ENCODE measurements at places on chromosomes 4 and X. TPM values are rescaled to one million over a fixed set of nuclear protein-coding genes. Genes with fewer than 3 reads are reported as not detected.

GRCh38 chr4:67019686-67020437, 525.4 kb downstream of the CENPC start:
- no peak for DNase-seq

- DNase-seq = no peak
Measured at GRCh38 chr4:137156054-137156453, 376.2 kb downstream of the PCDH18 start.

- no peak for DNase-seq
Measured at GRCh38 chr4:113179996-113180395, 130.5 kb downstream of the ANK2 start.

- no peak for DNase-seq
Measured at GRCh38 chr4:7157666-7158065, 34.7 kb upstream of the SORCS2 start.

DAPP1 gene
- not detected for total RNA-seq

DNA sequence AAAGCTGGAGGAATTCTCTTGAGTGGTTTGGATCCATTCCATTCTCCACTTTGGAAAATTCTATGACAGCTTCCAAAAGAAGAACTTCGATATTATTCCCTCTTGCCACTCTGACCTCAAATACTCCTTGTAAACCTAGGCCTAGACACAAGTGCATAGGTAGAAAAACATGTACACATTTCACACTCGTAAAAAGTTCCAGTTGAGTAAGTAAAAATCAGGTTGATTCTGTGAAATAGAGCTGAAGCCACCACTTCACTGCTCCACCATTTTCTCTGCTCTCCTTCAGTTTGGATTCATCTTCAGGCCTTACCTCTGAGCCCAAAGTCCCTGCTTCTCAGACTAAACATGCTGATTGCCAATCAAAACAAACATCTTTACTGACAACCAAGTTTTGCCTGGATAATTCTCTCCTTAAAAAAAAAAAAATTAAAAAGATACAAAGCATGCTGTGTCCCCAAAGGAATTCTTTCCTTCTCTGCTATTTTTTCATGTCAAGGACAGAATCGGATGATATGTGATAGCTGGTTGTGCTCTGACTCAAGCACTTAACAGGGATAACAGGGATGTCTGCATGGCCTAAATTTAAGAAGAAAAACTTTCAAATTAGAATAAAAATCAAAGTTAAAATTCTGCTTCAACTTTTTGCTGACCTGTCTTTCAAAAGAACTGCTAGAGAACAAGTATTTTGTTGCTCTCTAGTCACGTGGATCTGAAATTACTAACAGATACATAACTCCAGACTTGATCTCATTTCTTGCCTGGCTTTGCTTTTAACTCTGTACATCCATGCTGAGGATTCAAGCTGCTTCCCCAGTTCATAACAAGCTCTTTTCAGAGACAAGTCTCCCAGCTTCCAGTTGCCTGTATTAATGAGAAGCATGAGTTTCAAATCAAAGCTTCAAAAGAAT, 420.9 kb upstream of the INTU start:
- DNase-seq = no peak

- no peak for DNase-seq
Measured at GRCh38 chrX:19593690-19594089, 78.4 kb upstream of the MAP3K15 start.

DNA sequence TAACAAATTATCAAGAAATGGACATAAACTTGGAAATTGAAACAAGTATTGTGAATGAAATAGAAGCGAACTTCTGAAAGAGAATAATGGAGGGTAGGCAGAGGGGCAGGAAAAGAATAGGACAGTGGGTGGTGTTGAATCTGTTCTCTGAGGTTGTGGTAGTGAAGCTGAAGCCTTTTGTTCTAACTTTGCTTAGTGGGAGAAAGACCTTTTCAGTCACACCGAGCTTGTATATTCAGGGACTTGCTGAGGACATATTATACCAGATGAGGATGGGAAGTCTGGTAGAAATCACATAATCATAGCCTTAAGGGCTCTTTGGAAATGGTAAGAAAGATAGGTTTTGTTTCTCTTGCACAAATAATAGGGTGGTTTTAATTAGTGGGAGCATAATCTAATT, 115.4 kb upstream of the NDST4 start:
- DNase-seq = no peak

ADH1B gene
- 111 TPM for total RNA-seq

DNA sequence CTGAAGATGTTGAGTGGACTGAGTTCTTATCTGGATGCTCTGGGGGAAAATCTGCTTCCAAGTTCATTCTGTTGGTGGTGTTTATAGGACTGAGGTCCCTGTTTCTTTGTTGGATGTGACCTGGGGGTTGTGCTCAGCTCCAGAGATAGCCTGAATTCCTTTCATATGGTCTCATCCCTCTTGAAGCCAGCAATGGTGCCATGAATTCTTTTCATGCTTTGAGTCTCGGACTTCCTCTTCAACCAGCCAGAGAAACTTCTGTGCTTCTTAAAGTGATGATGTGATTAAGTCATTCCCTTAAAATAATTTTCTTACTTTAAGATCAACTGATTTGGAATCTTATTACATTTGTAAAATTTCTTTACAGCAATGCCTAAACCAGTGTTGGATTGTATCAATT, 233.8 kb upstream of the UGT8 start:
- no peak for DNase-seq

DNA sequence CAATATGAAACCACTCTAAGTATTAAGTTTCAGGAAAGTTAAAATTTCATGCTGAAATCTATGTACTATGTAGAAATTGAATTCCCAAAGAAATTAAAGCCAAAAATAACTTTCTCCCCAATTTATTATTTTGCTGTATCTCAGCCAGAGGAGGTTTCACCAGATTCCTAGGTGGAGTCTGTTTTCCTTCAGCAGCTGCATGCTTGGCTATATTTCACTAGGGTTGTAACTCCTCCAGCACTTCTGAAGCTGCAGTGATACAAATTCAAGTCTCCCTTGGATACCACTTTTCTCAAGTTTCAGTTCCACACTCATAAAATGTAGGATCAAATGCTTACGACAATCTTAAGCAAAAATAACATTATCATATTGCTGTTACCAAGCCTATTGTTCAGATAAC, 41.2 kb upstream of the ZC4H2 start:
- no peak for DNase-seq

GRCh38 chr4:74692972-74693371, 101.4 kb downstream of the BTC start:
- DNase-seq = no peak

DNA sequence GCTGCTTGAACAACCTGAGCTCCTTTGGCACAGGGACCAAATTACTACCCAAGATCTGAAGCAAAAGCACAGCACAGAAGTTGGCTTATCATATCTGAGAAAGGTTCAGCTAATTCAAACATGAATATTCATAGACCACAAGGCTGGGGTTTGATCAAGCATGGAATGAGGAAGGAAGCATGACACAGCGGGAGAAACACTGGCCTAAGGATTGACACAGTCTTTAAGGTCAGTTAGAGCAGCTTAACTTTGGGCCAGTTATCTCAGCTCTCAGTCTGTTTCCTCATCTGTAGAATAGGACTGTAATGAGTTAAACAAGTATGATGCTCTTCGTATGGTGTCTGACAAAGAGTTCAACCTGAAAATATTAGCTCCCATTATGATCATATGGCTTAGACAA, 88.5 kb upstream of the CBR4 start:
- no peak for DNase-seq

- no peak for DNase-seq
Measured at GRCh38 chrX:2592279-2592678, 91.5 kb upstream of the DHRSX start.

QDPR gene
- 5.8 TPM for total RNA-seq

PDE5A gene
- 5.8 TPM for total RNA-seq

SPIN2A gene
- 0.12 TPM for total RNA-seq

DNA sequence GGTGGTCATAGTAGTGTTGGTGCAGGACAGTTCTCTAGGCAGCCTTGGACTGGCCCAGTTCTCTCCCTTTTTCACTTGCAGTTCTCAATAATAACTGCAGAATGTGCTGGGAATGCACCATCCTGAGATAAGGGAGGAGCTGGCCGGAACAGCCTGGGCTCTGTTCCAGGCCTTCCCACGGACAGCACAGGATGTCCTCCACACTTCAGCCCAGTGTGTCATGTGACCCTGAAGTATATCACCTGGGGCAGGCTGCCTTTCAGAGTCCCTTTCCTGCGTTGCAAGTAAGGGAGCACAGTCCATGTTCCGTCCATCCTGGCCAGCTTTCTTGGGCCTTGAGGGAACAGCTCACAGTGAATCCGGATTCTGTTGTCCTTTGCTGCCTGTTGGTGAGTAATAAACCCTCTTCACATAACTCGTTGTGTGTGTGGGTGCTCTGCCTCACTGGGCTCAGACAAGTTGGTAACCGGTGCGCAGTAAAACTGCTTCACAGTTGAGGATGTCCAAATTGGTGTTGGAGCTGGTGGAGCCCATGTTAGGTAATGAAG, 32.3 kb upstream of the BBS12 start:
- peak; percentile 72 for DNase-seq

PABPC4L gene
- total RNA-seq = 0.67 TPM

C4orf51 gene
- total RNA-seq = not detected

GRCh38 chr4:76850010-76850441, 47.9 kb downstream of the SOWAHB start:
- no peak for DNase-seq

GRCh38 chrX:23387550-23388184, 53.0 kb downstream of the PTCHD1 start:
- no peak for DNase-seq

NXF3 gene
- total RNA-seq = 0.22 TPM

- peak; percentile 38 for DNase-seq
Measured at GRCh38 chr4:5044341-5044740, 6.9 kb upstream of the STK32B start.

- DNase-seq = peak; percentile 69
Measured at GRCh38 chr4:24794480-24794879, 893 bp upstream of the SOD3 start.

SRPX gene
- total RNA-seq = 75.7 TPM

CLIC2 gene
- total RNA-seq = 13.0 TPM

METTL14 gene
- 20.3 TPM for total RNA-seq

CCDC120 gene
- total RNA-seq = 2.2 TPM

NEXMIF gene
- total RNA-seq = 0.35 TPM

GRCh38 chrX:148664171-148664570, 163.8 kb downstream of the AFF2 start:
- DNase-seq = no peak

DNA sequence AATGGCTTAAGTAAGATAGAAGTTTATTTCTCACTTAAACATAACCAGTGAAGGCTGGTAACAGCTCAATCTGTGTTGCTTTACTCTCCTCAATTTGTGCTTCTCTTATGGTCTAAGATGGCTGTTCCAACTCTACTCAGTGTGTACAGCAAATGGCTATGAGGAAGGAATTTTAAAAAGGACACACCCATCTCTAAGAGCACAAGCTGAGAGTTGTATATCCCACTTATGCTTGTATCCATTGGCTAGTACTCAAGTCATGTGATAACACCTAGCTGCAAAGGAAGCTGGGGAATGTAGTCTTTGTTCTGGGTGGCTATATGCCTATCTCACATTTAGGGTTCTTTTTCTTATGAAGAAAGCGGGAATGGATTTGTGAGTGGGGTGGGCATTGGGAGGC, 63.3 kb downstream of the GPAT3 start:
- DNase-seq = no peak

DNA sequence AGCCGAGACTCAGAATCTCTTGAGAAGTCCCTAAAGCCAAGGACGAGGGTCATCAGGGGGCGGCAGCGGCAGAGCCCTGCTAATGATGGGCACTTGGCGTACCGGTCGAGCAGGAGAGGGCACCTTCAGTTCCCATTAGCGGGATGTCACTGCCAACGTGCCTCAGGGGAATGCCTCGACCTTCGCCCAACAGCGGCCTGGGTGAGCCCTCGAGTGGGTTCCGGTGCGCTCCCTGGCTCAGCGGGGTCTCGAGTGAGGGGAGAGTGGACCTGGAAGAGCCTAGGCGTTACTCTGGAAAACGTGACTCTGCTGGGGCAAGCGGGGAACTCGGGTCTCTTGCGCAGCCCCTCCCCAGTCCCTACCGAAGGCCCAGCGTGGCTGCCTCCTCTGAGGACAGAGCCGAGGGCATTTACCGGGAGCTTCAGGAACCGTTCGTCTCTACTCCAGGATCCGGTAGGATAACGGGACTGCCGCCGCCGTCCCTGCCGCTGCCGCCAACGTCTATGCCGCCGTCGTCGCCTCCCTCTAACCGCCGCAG, 36.9 kb downstream of the PGRMC1 start:
- DNase-seq = no peak

RRAGB gene
- 12.4 TPM for total RNA-seq

PPP4R3C gene
- total RNA-seq = not detected

DNA sequence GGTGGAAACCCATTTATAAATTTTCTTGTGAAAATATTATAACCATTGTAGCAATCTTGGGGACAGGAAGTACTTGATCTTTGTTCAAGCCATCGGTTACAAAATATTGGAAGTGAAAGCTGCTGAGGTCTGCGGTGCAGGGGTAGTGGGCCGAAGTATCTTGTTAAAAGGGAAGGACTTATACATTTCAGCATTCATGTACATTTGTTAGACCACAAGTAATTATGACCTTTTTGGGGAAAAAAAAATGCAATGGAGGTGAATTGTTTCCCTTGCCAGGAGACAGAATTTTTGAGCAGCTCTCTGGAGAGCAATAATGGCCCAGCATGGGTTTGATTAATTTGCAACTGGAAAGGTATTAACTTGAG, 121.3 kb downstream of the EGF start:
- DNase-seq = no peak

DNA sequence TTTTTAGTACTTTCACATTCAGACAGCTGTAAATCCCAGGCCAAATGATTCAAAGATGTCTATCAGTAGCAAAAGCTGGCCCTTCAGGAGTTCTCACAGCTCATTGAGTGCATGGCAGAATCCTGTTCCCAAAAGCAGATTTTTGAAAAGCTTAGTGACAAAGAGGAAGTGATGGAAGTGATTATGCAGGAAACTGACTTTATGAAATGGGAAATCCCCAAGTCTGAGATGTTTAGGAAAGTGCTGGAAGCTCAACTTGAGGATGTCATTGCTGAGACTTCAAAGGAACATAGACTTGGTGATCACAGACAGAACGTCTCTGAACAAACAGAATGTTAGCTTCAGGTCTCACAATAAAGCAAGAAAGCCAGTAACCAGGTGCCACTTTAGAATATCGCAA, 51.0 kb upstream of the CFAP47 start:
- DNase-seq = no peak

DNA sequence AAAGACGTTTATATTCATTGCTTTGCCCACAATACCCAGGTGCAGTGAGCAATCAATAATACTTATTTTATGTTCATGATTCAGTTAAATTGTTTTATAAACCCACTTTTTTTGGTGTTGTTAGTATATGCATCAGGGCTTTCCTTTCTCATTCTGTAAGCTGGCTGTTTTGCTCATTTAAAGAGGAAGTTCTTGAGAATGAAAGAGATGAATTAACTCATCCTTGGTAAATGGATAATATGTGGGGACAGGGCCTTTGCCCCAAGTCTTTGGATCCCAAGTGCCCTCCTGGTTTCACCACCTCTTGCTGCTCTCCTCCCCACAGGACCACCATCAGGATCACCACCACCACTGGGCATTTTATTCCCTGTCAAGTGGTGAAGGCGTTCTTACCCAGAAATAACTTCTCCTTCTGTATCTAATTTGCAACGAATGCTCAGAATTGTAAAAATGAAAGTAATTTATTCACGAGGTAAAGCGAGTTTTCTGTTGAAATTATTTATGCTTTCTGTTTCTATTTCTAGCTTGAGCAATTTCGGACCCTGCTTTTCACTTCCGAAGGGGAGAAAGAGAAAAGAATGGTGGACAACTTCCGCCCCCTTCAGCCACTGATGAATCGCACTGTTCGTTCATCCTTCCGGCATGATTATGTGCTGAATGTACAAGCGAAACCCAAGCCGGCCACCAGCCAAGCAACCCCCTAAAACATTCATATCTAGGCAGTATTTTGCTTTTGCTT, 8.2 kb upstream of the ZRSR2 start:
- no peak for DNase-seq

- DNase-seq = no peak
Measured at GRCh38 chr4:17063888-17064287, 165.4 kb upstream of the LDB2 start.

Data from right atrium auricular region (tissue), 2 donors.